ENCODE measurements at places on chromosomes 4 and X.

GRCh38 chr4:85050736-85051135 lies 84.2 kb upstream of the WDFY3 start:
- no peak for DNase-seq

DNA sequence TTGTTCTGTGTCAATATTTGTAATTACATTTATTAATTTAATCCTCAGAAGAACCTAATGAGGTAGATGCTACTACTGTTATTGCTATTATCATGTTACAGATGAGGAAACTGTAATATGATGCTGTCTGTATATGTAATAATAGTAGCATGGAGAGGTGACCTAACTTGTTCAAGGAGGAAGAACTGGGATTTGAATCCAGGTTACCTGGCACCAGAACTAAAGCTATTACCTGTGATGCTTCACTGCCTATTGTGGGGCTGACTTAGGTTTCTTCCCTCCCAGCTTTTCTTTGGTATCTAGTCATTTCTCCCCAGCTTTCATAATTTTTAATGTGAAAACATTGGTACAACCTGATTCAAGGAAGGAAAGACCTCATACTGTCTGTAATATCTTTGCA lies 43.6 kb downstream of the RAPGEF2 start:
- no peak for DNase-seq

DNA sequence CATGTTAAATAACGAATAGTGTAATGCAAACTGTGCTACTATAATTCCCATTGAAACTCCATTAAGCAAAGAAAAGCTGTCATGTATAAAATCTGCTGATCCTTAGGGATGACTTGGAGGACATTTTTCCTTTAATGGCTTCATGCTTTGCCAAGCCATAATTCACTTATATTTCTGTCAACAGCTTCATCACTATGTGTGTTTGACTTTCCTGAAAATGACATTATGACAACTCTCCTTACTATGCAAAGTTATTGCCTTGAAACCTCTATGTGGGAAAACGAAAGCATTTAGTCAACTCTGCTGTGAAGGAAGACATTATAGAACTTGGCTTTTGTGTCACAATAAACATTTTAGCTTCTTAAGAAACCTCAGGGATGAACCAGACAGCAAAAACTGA lies 210.5 kb downstream of the GRXCR1 start:
- no peak for DNase-seq

DNA sequence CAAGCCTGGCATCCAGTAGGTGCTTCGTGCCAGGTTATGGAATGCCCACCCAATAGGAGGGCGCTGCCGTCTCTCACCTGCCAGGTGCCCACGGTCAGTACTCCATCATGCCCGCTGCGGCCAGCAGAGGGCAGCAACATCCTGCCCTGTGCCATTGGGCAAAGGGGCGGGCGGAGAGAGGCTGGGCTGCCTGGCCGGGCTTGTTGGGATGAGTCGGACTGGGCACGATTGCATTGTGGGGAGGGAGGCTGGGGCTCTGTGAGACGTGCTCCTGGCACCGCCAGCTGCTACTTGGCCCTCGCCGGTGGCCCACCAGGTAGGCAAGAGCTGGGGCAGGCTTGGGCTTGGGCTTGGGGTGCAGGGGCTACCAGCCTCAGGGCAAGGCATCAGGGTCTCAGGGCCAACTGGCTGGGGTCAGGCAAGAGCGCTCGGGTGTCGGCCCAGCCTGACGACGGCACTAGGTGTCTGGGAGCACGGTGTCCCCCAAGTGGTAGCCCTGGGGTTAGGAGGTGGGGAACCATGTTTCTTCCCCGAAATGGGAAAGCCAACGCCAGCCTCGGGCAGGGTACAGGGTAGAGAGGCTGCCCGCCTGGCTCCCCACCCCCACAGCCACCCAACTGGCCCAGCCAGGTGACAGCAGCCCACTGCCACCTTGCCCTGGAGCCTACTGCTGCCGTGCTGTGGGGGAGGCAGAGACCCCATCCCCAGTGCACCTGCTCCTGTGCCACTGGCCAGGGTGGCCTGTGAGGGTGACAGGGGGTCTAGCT lies at the start of gene PLXNB3:
TSS of gene PLXNB3 (plus strand) at position 261 of the 767 bp plus-strand sequence. CDS start 1,287 bp downstream, outside the sequence.
- DNase-seq = peak; percentile 71

DNA sequence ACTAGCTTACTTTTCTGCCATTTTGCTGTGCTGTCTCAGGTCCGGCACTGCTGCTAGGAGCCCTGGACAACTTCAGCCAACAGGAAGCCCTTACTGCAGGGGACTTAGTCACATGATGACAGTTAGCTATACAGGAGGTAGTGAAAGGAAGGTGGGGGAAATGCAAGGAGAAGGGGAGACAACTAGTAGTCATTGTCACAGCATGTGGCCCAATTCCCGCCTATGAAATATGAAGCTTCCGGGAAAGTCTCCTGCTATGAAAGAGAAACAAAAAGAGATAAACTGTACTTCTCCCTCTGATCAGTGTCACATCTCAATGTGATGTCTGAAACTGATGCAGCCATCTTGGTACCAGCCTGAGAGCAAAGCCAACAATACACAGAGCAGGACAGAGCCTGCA lies 71.6 kb downstream of the AMELX start:
- DNase-seq = no peak

GRCh38 chr4:107252571-107252970 lies 216.5 kb upstream of the DKK2 start:
- DNase-seq = no peak

DNA sequence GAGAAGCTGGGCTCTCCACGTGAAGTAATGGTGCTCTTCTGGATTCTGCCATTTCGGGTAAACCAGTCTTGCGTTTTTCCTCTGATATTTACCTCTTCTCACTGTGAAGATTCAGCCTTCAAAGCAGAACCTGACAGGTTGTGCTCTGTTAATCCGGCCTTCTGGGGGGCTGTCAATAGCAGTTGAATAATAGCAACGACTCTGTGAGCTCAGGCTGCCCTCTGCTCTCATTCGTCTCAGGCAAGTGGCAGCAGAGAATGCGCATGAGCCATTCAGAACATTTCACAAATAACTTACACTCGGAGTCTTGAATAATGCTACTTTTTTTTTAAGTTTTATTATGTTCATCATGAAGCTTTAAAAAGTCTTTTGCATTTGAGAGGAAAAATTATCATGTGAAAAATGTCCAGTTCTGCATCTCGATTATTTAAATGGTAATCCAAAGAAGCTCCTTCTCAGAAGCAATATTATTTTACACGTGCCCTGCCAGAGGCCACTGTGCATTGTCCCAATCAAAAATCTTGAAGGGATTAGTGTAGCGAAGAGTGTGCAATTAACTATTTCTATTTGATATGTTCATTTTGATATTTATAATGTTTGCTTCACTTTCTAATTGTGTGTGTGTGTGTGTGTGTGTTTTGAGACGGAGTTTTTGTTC lies 354.2 kb upstream of the FAT1 start:
- no peak for DNase-seq

GRCh38 chr4:25859429-25860148 lies 3.2 kb downstream of the SEL1L3 start:
- DNase-seq = peak; percentile 71

GRCh38 chrX:153651540-153652079 lies 4.6 kb downstream of the DUSP9 start:
- no peak for DNase-seq

GRCh38 chr4:187714957-187715356 lies 280.6 kb upstream of the ZFP42 start:
- no peak for DNase-seq

- no peak for DNase-seq
Observed at GRCh38 chrX:14125462-14125861, 95.8 kb upstream of the GEMIN8 start.

DNA sequence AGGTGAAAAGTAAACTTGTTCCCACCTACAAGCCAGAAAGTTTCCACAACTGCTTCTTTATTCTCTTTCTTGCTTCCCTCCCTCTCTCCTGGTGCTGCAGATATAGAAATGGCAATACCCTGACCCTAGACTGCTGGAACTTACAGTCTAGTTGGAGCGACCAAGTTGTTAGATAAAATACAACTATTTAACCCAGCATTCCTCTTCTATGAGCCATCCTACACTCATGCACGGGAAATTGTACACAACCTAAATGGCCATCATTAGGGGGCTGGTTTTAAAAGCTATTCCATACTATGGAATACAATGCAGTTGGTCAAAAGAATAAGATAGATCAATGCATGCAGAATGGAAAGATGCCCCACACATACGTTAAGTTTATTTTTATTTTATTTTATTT lies 41.1 kb downstream of the PJA1 start:
- DNase-seq = no peak

DNA sequence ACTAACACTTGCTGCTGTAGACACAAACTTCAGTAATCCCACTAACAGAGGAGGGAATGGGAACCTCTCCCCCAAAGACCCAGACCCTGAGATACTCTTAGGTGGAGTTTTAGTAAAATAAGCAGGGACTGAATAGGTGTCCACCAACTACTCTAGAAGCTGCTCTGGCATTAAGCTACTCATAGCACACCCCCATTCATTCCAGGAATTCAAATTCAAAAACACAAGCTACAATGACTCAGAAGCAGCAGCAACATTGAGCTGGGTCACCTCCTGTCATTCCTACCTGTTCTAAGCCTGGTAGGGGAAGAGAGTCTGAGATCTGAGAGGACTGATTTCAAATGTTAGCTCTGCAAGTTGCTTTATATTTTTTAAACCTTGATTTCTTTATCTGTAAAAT lies 135.4 kb upstream of the FRMPD4 start:
- DNase-seq = no peak

DNA sequence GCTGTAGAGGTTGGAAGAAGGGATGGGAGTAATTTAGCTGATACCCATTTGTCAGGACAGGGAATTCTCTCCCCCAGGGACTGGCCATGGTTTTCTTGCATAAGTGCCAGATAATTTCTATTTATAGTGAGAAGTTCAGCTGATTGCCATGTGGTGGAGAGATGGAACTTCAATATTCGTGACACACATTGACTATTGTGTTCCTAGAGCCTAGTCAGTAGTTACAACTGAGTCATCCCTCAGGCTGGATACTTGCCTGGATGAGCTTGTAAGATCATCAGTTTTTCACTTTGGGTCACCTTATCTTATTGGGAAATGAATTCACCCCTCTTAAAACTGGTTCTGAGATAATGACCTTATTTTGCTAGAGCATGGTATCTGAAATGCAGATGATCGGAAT lies 32.2 kb downstream of the CFAP299 start:
- DNase-seq = no peak

DNA sequence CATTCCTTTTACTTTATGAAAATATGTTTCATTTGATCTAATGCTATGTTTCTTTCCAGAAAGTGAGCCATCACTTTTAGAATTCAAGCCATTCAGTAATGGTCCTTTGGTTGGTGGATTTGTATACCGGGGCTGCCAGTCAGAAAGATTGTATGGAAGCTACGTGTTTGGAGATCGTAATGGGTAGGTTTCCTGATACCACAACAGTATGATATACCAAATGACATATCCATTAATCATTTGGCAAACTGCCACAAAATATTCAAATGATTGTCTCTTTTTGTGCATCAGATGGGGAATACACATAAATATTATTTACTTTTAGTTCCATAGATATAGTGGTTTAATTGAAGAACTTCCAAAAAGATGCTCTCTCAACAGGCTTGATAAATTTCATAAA lies 68.2 kb downstream of the HHIP start:
- no peak for DNase-seq

- no peak for DNase-seq
Observed at GRCh38 chr4:149306537-149306936, 509.1 kb downstream of the IQCM start.

GRCh38 chr4:82611527-82611926 lies 49.7 kb upstream of the TMEM150C start:
- no peak for DNase-seq

DNA sequence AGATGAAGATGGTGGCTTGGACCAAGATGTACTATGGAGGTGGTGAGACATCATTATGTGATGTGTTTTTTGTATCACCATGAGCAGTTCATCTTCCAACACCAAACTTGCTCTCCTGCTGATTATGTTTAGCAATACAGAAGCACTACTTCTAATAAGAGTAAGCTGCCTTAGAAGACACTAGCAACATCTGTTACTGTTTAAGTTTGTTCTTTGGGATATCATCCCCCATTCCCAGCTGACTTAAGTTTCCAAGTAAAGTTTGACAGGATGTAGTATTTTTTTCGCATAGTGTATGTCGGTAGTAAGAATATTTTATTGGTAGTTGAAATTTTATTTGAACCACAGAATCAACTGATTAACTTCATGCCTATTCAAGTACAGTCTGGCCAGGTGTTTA lies 123.5 kb upstream of the BMPR1B start:
- no peak for DNase-seq

DNA sequence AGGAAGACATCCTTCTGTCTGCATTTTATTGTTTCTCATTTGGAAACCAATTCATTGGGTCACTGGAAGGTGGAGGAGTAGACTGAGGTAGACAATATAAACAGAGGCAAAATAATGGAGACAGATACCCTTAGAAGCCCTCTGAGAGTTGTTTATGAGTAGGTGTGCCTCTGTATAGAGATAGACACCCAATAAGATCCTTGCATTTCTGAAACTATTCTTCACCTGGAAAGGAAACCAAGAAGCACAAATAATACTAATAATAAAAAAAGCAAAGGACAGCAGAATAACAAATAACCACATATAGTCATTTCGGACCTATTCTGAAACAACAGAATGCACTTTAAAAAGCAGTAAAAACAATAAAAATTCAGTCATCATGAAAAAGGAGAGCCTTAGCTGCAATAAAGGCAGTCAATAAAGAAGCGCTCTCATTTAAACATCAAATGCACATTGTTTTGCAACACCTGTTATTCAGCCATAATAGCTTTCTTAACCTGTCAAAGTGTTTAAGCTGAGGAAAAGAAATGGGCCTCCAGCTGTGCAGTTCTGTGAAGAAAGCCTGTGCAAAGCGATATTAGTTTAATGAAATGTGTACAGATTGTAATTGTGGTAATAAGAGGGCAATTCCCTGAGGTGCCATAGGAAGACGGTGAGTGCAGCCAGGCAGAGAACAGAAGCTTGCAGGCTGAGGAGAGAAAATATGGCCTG lies 904.2 kb downstream of the STPG2 start:
- no peak for DNase-seq

DNA sequence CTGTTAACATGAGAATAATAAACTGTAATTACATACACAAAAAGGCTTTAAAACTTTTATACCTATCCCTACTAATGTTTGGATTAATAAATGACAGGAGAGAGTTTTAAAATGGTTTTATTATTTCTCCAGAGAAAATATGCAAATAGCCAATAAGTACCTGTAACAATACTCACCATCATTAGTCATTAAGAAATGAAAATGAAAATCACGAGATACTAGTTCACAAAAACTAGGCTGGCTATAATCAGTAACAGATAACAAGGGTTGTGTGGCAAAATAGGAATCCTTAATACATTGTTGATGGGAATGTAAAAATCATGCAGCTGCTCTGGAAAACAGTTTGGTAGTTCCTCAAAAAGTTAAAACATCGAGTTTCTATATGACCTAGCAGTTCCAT lies 25.2 kb upstream of the AP1AR start:
- no peak for DNase-seq

DNA sequence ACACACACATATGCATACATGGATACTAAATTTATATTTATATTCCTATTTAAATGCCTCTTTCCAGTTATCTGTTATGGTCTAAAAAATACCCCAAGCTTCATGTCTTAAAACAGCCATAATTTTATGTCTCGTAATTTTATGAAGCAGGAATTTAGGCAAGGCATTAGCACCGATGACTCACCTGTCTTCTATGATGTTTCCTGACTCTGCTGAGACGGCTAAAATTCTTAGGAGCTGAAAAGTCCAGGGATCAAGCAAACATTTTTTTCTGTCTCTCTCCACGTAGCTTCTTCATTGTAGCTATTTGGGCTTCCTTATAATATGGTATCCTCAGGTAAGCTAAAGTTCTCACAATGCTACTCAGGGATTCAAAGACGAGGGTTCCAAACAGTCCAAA lies 930.3 kb downstream of the STIM2 start:
- no peak for DNase-seq

Measured in CD4-positive, alpha-beta memory T cell (primary cell).